Stimulated activated naive CD4-positive, alpha-beta T cell (primary cell): ENCODE measurements at places on chromosomes 1 and 21.

DNA sequence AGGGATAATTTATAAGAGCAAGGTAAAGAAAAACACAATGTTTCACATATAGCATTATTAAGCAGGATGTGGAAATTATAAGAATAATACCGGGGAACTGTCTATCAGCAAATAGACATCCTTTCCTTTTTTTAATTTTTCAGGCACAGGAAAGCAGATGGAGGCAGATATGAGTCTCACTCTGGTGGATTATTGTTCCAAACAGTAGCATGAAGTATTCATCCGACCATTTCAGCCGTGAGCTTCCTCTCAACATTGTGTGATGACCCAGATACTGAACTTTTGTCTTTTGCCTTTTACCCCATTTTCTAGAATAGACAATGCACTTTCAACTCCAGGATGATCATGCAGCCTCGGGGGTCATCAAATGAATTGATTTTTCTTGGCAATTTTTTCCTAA, 599.8 kb downstream of the ADGRL2 start:
- no peak for DNase-seq

GRCh38 chr1:195462646-195463045, 1145.6 kb downstream of the KCNT2 start:
- DNase-seq: no peak

DNA sequence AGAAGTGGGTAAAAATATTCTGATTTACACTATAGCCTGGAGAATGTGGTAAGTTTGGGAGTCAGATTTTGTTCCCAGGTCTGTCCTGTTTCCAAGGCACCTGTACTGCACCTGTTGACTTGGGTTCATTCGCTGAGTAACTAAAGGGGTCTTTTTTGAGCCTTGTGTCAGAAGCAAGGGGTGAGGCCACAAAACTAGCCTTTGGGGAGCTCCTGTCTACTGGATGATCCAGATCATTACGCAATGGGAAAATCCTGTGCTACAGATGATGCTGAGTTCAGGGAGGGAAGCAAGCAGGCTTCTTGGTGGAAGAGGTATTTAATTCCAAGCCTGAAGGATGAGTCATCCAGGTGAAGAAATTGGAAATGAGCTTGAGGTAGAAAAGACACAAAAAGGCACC, 424.0 kb downstream of the MATN1 start:
- DNase-seq: no peak

DNA sequence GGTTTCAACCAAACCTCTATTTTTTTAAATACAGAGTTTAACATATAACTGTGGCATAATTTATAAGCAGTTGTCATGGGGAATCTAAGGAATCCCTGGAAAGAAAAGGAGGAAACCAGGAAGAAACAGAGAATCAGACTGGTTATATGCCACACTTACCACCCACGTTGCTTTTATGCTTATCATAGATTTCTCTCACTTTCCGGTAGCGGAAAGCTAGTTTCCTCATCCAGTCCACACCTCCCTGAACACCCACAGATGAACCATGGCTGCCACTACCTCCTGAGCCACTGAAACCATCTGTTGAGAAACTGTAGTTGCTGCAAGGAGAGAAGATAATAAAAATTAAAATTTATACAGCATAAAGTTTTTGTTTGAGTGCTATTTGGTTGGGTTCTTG, 33.5 kb downstream of the XKR8 start:
- peak; percentile 22 for DNase-seq

- DNase-seq: no peak
Observed at GRCh38 chr1:226108935-226109828, 46.7 kb downstream of the H3-3A start.

DNA sequence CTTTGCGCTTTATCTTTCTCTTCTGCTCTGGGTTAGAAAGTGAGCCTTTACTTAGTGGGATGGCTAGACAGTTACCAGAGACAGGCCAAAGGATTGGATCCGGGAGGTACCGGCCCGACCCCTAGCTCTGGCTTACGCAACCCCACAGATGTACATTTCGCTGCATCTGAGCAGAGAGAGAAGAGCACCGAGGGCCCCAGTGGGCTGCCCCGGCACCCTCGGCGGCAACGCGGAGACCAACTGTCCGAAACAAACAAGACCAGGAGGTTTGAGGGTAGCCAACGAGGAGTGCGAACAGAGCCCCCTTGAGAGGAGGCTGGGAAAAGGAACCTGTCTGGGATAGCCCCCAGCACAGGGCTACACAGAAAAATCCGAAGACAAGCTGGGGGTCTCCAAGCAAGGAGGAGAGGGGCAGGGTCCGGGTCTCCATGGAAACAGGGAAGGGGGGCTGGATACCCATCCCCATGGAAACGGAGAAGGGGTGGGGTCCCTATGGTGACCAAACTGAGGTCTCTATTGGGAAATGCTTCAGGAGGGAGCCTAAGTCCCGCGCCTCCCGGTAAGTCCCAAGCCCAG, 373 bp downstream of the MTF1 start:
- no peak for DNase-seq

GRCh38 chr1:191929383-191929782, 228.9 kb upstream of the RGS18 start:
- DNase-seq: no peak

- DNase-seq: peak; percentile 64
Observed at GRCh38 chr1:168145184-168146159, 8.7 kb upstream of the GPR161 start.

DNA sequence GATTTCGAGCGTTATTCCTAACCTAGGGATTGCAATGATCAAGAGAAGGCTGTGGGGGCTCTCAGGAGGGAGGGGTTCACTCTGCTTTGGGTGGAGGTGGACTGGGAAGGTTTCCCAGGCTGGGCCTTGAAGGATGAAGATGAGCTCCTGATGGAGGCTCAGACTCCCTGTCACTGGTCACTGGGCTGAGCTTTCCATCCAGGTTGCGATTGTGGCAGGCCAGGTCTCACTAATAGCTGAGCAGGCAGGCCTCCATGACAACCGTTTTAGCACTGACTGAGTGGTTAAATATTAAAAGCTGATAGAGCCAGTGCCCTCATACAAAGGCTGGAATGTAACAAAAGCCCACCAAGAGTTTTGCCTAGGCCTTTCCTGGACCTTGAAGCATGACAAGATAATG, 36.2 kb upstream of the EFCAB14 start:
- no peak for DNase-seq

DNA sequence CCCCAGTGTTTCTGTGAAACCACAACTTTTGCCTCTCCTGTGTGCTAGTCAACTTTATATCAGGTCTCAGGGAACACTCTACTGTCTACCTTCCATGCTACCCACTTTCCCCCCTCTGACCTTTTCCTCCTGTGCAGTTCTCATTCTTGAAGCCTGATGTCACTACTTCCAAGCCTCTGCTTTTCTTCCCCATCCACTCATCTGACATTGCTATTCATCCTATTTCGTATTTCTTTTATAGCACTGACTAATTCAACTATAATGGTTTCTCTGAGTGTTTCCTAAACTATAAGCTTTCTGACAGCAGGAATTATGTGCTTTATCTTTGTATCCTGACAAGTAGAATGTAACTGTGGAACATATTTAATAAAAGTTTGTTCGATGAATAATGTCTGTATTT, 18.2 kb upstream of the DPH5 start:
- no peak for DNase-seq

- DNase-seq: peak; percentile 89
Observed at GRCh38 chr1:27603681-27604578, at the start of gene AHDC1. Gene AHDC1, minus strand, starts transcription at chr1:27604144. Its CDS starts 52,029 bp downstream, at chr1:27552115.

- peak; percentile 37 for DNase-seq
Observed at GRCh38 chr1:212700223-212700891, 717 bp upstream of the BATF3 start.

DNA sequence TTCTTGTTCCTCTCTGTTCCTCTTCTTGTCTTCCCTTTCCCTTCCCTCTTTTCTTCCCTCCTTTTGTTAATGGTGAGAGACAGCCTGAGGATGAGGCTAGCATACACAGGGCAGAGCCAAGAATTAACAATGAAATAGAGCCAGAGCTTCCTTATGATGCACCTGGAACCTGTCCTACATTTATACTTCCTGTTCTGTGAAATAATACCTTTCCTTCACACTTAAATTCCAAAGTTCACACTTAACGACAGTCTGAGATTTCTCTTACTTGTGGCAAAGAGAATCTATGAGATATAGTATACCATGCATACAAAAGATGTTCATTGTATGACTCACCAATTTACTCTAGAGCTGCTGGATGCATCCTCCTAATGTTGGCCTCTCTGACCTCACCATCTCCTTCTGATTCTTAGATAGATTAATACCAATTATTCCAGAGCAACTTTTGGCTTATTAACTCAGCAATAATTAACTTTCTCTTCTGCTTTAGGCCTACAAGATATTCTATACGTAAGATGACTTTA, 30.8 kb upstream of the TSNAX start:
- DNase-seq: no peak

- no peak for DNase-seq
Observed at GRCh38 chr1:204980840-204981405, 62.1 kb upstream of the CNTN2 start.

DNA sequence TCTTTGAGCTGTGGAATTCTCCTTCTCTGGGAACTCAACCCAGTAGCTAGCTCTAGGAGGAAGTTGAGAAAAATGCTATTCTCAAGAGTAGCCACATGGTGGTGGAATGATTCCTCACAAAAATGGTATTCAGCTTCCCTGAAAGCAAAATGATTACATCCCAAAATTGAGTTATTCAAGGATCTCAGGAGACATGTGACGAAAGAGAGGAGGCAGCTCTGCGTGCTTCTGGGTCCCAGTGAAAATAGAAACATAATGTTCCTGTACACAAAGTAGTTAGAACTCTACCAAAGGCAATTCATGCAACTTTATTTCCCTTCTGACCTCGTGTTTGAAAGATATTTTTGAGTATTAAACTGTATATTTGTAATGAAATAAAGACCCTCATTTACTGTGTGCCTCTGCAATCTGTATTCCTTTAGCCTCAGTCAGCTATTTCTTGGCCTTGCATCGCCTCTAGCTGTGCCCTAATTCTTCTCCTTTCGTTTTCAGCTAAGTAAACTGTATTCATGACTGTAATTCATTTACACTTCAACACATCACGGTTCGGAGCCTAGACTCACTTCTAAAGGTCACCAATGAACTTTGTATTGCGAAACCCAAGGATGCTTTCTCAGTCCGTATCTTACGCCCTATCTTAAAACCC, 167.3 kb downstream of the FASLG start:
- peak; percentile 20 for DNase-seq

DNA sequence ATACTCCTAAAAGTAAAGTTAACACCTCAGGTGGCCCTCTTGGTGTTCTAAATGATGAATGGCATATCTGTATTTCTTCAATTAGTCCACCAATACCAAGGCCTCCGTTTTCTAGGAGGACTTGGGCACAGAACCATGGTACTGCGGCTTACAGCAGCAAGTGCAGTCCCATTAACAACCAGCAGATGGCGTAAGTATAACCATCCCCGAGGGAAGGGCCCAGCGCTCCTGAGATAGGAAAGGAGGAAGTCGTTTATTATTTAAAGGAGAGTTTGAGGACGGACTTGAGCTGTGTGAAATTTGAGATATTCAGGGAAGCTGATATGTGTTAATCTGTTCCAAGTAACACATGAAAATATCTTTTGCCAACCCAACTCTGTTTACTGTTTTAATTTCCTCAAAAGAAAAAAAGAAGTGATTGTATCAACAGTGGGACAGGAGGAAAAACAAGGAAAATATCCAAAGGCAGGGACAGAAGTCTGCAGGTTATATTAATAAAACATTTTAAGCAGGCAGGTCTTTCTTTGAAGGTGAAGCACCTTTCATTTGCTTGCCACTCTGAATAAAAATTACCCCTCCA, 37.7 kb upstream of the KCNJ15 start:
- peak; percentile 46 for DNase-seq

GRCh38 chr1:202016022-202016810, 5.8 kb downstream of the ELF3 start:
- DNase-seq: no peak

DNA sequence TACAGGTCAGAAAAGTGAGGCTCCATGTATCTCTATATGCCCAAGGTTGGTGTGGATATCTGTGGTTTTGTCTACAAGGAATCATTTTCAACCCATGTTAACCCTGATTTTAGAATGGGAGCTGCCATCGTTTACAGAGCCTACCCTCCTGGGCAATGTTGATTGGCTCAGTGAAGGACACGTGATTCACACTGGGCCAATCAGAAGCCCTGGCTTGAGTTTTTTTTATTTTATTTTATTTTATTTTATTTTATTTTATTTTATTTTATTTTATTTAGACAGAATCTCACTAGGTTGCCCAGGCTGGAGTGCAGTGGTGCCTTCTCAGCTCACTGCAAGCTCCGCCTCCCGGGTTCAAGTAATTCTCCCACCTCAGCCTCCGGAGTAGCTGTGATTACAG, 35.8 kb downstream of the FOXO6 start:
- DNase-seq: no peak

GRCh38 chr1:213539464-213539863, 448.3 kb upstream of the PROX1 start:
- DNase-seq: no peak

- no peak for DNase-seq
Observed at GRCh38 chr1:156601892-156602291, 613 bp upstream of the GPATCH4 start.

DNA sequence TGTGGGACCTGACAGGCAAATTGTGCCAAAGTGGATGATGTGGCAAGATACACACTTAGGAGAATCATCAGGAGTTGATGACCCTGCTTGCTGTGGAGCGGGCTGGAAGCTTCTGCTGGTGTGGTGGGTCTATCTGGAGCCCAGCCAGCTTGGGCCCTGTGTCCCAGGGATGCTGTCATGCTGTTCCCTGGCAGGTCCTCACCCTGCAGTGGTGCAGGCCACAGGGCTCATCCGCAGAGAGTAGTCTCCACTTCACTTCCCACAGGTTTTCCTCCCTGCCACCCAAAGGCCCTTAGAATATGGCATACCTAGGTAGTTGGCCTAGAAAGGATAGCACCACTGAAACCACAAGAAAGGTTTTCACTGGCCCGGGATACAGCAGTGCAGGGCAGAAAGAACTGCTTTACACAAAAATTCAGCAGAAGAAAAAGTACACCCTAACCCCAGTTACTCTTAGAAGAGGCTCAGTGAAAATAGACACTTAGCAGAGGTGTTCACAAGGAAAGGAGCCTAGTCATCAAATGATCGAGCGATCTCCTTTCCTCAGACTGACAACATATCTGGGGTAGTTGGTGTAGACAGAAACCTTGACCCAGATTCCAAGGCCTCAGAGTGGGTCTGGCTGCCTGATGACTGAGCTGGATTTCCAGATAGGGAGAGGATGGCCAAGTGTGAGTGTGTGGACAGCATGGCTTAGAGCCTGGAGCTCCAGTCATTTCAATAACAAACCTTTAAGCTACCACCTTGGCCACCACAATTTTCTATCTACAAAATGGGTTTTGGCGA, 1.3 kb upstream of the C1orf226 start:
- DNase-seq: no peak

- DNase-seq: no peak
Observed at GRCh38 chr1:17075470-17076255, 21.8 kb upstream of the SDHB start.
